ENCODE measurements at places on chromosomes 2 and 18.

- DNase-seq: no peak
These were observed 59.5 kb downstream of the PUM2 start for GRCh38 chr2:20291106-20291564.

DNA sequence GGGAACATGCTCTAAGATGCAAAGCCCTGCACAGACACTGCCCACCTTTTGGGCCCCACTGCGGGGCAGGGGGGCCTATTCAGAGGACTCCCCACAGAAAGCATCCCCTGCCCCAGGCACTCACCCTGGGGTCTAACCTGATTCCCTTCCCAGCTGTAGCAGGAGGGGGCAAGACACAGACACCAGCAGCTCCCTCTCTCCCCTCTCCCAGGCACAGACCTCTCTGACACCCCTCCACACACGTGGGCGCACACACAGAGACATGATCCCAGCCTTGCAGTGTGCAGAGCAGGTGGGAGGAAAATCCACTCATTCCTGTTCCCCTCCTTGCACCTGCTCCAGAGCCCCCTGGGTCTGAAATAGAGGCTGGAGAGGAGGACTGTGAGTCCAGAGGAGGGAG lies 10.7 kb downstream of the TNS1 start:
- DNase-seq: no peak

DNA sequence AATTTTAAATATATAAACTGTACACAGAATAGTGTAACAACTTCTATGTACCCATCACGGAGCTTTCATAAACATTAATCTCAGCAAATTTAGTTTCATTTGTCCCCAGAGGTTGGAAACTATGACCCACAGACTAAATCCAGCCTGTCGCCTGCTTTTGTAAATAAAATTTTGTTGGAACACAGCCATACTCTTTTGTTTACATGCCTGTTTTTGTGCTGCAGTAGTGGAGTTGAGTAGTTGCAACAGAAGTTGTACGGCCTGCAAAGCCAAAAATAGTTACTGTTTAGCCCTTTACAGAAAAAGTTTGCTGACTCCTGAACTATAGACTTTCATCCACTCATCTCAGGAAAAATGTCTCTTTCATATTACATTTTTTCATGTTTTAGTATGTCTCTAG lies 39.8 kb downstream of the RBM45 start:
- no peak for DNase-seq

GRCh38 chr18:2961821-2962220 lies 51.1 kb downstream of the LPIN2 start:
- no peak for DNase-seq

DNA sequence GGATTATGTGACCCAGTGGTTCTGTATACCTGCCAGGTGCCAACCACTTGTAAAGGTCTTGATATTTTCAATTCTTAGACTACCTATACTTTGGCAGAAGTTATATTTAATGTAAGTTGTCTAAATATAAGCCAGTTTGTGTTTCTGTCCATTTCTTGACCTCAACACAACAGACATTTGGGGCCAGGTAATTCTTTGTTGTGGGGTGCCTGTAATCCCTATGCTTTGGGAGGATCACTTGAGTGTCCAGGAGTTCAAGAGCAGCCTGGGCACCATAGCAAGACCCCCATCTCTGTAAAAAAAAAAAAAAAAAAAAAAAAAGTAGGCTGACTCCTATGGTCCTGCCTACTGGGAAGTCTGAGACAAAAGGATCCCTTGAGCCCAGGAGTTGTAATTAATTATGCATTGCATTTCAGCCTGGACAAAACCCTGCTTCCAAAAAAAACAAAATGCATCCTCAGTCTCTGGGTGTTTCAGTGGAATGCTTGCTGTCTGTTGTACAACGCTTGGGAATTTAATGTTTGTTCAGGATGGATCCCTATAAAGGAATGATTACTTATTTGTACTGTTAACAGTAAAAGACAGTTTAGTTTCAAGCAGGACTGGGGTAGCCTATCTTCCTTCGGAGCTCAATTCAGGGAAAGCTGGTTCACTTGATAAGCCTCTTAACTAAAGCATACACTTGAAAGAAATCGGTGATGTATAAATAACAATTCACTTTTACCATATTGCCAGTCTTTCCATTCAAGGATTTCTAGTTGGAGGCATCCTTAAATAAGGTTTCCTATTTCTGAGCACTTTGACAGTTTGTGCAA lies 3.4 kb downstream of the RPS27A start:
- DNase-seq: no peak

- no peak for DNase-seq
These were observed 74.2 kb downstream of the RAB31 start for GRCh38 chr18:9782073-9782857.

GRCh38 chr2:328761-329160 lies 40.9 kb upstream of the ALKAL2 start:
- DNase-seq: no peak

DNA sequence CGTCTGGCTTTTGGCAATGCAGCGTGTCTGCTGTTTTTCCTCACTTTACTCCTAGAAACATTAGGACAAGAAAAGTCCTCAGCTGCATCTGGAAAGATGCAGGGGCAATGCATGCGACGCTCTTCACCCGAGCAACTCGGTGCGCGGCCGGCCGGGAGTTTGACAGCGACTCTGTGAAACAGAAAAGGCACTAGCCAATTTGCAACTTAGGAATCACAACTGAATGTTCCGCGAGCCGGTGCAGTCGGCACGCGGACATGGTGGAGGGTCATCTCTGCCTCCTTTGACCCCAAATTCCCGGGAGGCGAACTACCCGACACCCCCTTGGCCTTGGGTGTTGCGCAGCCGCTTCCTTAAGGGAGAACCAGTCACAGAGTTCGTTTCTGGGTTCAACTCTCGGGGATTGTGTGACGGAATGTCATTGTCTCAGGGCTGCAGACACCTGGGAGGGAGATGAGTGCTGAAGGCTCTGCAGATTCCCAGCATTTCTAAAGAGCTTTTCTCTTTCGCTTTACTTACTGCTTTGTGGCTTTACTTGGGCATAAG lies 9.8 kb downstream of the NR4A2 start:
- no peak for DNase-seq

DNA sequence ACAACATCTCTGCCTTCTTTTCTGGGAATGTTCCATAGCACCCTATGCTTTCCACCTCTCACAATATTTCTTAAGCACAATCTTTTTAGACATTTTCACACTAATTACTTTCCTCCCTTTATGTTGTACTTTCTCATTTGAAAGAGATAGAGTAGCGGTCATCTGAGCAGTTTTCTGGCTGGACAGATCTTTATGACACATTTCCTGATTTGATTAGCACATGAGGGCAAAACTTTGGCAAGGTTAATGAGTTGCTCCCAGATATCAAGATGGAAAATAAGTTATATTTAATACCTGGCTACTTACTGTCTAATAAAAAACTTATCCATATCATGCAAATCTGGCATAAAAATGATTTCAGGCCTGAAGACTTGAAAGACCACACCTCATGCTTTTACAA lies 723.9 kb downstream of the SOCS6 start:
- no peak for DNase-seq

DNA sequence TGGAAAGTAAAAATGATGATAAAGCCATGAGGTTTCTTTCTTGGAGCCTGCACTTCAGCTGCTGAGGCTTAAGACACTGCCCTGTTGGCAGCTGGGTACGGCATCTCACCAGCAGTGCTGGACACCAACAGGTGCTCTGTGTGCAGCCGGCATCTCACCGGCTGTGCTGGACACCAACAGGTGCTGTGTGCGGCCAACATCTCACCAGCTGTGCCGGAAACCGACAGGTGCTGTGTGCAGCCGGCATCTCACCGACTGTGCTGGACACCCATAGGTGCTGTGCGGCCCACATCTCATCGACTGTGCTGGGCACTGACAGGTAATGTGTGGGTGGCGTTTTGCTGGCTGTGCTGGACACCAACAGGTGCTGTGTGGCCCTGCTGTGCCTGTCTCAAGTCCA lies 190.8 kb downstream of the TMEM18 start:
- DNase-seq: no peak

- DNase-seq: no peak
These were observed 17.3 kb upstream of the MTX2 start for GRCh38 chr2:176251928-176252327.

Measured in stimulated activated CD4-positive, alpha-beta T cell treated with anti-CD3 and anti-CD28 coated beads, Interleukin-12 subunit alpha, Interleukin-12 subunit beta, amount 100 ng/mL, for 4 hours (primary cell).